NCI-H748 treated with DMSO at 0.1 percent for 48 hours (cell line): ENCODE measurements at places on chromosomes 3 and 15.

DNA sequence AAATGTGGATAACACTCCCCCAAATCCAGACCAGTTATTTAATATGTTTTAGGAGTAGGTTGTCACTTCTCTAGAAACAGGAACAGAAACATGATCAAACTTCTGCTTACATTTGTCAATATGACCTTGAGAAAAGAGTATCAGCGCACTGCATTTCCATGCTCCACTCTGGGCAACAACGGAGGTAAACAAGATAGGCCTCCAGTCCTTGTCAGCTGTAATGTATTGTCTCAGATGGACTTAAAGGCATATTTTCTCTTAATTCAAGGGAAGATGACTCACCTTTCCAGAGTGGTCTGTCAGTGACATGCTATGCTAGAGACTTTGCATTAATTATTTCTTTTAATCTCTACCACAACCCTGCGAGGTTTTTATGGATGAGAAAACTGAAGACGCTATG lies 51.6 kb upstream of the TCF12 start:
- DNase-seq, result no peak

- DNase-seq, result no peak
Observed at GRCh38 chr3:125394406-125394805, 19.3 kb upstream of the ZNF148 start.

DNA sequence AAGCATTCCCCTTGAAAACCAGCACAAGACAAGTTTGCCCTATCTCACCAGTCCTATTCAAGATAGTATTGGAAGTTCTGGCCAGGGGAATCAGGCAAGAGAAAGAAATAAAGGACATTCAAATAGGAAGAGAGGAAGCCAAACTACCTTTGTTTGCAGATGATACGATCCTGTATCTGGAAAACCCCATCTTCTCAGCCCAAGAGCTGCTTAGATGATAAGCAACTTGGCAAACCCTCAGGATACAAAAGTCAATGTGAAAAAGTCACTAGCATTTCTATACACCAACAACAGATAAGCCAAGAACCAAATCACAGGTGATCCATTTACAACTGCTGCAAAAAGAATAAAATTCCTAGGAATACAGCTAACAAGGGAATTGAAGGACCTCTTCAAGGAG lies 403.7 kb upstream of the AZI2 start:
- DNase-seq, result no peak

GRCh38 chr15:96331144-96331944 lies 844 bp downstream of the NR2F2 start:
- DNase-seq, result no peak

- no peak for DNase-seq
Observed at GRCh38 chr15:51766341-51766740, 14.9 kb downstream of the TMOD2 start.

DNA sequence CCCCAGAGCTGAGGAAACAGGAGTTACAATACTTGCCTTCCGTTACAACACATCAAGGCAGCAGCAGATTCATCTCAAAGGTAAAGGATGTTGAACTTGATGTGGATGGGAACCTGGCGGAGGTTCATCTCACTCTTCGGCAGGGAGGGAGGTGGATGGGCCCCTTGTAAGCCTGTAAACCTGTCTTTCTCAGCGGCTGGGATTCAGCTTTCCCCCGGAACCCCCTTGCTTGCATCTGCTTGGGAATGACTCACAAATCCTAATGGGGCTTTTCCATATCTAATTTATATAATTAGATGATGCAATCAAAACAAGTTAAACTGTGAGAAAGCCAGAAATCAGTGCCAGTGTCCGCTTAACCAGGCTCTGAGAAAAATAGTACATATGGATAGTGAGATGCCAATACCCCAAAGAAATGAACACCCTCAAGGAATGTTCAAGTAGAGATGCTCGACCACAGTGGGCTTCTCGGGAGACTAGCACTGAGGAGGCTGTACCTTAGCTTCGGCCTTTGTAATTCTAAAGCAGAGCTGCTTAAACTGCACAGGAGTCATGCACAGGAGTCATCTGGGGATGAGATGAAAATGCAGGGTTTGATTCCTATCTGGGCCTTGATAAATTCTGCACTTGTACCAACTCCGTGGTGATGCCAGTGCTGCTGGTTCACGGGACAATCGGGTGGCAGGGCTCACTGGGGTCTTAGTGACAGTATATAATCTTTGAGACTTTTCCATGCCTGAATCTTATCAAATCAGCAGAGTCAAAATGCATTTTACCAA lies 2.2 kb upstream of the FAM240A start:
- DNase-seq, result no peak

GRCh38 chr3:23991683-23992628 lies 46.9 kb downstream of the NR1D2 start:
- peak; percentile 82 for DNase-seq

DNA sequence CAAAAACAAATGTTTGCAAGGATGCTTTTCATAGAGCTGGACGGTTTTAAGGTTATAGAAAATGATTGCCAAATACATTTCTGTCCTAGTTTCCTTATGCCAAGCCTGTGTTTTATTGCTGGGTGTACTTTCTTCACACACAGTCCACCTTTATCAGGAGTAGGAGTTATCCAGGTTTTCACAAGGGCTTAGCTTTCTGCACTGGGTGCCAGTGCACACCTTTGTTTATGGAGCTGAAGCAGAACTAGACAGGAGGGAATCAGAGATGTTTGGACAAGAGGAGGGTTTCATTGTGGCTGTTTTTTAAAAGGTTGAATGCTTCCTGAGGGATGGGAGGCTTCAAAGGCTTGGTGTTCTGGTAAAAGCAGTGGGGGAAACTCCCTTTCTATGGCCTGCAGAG lies 29.5 kb upstream of the FAM3D start:
- no peak for DNase-seq

DNA sequence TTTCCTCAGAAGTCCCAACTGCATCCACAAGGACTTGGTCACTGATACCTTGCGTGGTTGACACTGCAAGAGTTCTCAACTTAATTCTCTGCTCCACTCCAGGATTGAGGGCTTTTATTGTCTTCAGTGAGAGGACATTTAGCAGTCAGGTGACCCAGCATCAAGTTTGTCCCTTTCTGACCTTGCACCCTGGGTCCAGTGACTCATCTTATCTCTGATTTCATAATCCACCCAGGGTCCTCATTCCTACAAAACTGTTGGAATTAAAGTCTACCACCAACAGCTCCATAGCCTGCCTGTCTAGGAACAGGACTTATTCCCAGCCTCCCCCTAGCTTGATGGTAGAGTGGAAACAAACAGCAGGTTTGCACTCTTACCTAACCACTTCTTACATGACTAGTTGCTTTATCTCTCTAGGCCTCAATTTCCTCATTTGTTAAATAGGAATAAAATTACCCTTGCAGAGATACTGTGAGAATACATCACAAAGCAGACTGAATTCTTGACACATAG lies 151.3 kb upstream of the LPP start:
- DNase-seq, result no peak

DNA sequence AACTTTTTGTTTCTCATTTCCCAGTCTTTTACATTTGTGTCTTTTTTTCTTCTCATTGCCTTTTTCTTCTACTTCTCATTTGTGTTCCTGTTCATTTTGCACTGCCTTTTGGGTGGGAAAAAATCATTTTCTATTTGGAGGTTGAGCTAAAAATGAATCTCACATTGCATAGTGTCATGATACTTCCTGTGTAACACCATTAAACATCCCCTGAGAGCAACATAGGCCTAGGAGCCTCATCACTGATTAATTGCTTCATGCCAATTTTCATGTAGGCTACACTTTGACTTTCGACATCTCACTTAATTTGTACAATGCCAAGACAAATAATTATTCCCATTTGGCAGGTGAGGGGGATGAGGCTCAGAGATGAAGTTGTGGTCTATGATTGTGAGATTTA lies 279.2 kb downstream of the EDEM1 start:
- DNase-seq, result no peak

- no peak for DNase-seq
Observed at GRCh38 chr3:183148056-183148455, 14.5 kb downstream of the LAMP3 start.

DNA sequence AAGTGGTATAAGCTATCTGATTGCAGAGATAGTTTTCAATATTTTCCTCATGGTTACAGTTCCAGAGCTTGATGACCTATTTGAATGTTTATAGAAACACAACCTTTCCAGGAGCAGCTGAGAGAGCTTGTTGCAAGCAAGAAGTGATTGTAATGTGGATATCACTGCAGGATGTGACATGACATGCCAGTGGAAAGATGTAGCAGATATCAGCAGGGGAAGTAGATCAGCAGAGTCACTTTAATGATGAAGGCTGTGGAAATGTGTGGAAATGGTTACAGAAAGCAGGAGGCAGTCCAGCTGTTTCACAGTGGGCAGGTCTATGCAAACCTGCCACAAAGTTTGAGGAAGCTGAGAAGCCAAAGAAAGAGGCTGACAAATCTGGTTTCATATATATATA lies 21.0 kb downstream of the TMEM158 start:
- no peak for DNase-seq

DNA sequence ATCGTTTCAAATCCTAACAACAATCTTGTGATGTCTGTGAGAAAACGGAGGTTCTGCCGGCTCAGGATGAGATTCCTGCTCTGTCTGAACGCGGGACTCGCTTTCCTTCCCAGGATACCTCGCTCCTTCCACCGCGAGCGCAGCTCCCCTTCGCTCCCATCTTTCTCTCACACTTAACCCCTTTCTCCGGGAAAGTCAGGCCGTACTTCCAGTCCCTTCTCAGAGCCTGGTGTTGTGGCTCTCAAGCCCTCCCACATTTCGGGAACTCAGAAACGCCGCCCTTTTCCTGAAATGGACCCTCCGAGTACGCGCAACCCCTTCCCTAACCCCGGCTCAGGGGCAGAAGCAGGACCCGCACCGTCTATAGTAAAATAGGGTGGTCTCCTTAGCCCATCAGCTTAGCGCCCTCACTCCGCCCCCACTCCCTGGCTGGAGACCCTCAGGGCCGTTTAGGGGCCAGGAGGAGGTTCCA lies 378 bp upstream of the FEM1B start:
- no peak for DNase-seq

DNA sequence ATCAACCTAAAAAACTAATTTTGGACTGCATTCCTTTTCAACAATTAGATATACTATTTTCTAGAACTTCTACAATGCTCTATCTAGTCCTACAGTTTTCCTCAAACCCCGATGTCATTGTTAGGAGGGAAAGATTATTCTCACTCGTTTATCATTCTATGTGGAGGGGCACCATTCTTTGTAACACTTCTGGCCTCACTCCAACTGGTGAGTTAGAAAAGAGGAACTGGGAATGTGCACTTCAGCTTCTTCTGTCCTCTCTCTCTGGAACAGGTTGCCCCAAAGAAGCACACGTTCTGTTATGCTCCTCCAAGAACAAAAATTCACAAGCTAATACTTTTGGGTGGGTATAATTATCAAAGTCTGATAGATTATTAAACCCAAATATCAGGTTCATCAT lies 137.9 kb downstream of the UACA start:
- no peak for DNase-seq

- DNase-seq, result no peak
Observed at GRCh38 chr15:52486003-52486996, 42.4 kb downstream of the MYO5A start.

DNA sequence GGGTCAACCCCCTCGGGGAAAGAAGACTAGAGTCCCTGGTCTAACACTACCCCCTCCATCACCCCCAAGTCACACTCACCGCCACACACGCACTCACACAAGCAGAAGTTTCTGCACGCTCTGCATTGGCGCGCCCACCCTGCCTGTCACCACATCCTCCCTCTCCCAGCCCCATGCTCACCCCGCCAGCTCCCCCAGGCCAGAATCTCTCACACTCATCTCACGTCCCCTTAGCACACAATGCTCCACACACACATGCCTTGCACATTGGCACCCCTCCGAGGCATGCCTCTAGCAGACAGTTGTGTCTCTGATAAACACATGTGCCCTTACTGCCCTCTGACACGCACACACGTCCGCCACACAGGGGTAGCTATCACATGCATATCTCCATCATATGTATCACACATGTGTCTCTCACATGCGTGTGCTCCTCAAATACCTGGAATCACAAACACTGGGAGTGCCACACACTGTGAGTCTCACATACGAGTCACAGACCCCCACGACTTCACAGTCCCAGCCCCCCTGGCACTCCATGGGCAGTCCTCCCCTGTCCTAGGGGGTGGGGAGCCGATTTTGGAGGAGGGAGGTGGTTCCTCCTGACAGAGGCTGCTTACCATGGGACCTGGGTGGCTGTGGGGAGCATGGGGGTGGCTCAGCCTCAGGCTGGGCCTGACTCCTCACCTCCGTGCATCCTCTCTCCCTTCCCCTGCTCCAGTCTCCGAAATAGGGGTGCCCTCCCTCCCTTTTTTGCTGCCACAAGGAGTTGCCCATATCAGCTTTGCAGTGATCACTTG lies 898 bp downstream of the FBLN2 start:
- no peak for DNase-seq

- no peak for DNase-seq
Observed at GRCh38 chr3:127541320-127541719, 49.2 kb downstream of the TPRA1 start.

DNA sequence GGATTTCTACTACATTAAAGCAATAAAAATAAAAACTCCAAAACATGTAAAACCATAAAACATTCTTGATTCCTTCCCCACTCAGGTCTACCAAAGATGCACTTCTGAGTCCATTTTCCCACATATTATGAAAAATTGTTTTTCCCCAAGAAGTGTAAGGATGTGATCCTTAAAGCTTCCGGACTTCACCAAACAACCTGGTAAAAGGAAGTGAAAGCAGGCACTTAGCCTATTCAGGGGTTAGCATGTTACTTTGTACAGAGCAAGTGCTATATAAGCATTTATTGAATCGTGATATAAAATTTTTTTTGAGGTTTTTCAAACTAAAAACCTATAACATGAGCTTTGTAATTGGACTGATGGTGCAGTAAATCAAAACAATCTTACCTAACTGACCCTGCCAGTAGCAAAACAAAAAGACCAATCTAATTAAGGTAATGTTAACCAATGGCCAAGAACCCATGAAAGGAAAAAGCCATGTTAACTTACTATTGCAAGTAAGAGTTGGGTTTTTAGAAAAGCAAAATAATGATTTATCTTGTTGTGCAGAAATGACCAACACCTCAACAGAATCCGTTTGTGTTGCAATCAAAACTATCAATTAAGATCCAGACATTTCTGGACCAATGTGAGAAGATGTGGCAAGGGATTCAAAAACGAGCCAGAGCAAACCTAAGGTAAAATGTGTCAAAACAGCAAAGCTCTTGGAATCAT lies 1.8 kb downstream of the SETD2 start:
- no peak for DNase-seq

DNA sequence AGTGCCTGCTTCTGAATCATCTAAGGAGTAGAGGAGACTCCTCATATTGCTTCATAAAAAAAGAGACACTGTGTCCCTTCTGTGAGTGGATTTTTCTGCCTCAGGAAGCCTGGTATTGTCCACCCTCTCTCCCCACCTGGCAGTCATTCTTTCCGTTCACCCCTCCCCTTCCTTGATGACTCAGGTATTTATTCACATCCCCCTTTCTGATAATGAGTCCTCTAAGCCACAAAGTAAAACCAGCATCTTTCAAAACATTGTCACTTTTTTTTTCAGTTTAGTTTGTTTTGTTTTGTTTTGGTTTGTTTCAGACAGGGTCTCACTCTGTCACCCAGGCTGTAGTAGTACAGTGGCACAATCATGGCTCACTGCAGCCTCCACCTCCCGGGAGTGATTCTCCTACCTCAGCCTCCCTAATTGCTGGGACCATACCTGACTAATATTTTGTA lies 65.2 kb upstream of the UBE2E1 start:
- DNase-seq, result no peak
